Central memory CD8-positive, alpha-beta T cell (primary cell): ENCODE measurements at places on chromosomes 2 and 18.

GRCh38 chr2:17754773-17755425 lies 961 bp downstream of the GEN1 start:
- no peak for DNase-seq

DNA sequence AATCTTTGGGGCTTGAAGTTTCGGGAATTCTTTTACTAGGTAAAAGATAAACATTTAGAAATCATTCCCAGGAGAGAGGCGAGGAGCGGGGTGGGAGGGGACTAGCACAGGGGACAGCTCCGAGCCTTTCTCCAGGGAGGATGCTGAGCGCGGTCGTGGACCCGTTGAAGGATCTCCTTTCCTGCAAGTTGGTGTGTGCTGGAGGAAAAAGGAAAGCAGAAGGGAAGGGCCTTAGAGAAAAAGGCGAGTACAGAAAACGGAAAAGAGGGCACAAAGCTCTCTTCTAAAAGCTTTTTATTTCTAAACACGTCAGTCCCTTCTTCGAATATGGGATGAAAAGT lies 640 bp downstream of the SLC39A6 start:
- DNase-seq = no peak

- DNase-seq = no peak
Observed at GRCh38 chr2:224319750-224320149, 82.2 kb downstream of the FAM124B start.

DNA sequence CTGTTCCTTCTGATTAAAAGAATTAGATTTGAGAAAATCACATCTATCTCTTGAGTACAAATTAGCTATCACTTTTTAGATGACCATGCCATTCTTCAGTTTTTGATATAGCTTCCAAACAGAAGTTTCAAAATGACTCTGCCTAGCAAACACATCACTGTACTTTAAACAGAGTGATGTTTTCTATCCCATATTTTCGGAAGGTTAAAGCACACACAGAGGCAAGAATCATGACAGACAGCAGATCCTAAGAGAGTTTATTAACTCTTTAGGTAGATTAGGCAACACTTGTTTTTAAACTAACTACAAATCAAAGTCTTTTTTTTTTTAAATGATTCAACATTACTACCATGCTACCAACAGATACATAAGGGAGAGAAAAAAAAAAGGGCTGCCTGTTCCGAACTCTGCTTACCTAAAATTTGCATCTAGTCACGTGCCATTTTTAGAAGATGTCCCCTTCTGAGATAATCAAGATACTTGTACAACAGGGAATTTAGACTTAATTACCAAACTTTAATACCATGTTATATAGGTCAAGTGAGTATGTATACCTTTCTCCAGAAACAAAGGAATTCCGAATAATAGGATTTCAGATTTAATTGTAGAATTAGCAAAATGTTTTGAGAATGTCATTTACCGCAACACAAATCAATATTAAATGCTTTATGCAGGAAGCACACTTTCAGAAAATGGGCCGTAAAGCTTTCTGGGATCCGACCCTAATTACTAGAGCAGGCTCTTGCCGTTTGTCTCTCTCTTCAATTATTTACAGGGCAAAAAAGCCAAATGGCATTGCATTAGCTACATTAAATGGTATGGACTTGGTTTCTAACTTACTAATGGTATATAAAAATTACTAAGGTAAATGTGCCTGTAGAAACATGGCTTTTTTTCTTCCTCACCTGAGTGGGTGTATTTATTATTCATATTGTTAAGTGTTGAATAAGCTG lies 2.6 kb downstream of the RBMS1 start:
- DNase-seq = no peak

GRCh38 chr2:212723226-212723625 lies 184.6 kb upstream of the ERBB4 start:
- DNase-seq = no peak

GRCh38 chr2:233121856-233122255 lies 61.7 kb downstream of the INPP5D start:
- DNase-seq = no peak

DNA sequence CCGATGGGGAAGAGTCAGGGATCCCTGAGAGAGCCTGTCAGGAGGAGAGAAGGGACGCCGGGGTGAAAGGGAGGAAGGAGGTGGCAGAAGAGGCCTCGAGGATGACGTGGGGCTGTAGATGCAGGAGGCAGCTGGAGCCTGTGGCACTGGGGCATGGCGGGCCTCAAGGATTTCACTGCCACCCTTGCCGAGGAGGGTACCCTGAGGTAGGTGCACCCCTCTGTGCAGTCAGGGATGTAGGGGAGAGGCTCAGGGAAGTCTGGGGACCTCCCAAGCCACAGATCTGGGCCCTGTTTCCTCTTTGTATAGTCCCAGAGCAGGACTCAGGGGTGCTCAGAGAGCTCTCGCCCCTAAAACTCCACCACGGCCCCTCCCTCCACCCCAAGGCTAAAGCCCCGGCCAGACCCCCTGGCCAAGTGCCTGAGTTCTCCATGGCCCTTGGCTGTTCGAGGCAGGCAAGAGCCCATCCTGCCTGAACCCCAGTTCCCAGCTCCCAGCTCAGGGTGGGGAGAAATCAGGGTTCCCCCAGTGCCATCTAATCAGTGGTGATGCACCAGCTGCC lies 39.0 kb upstream of the HDAC4 start:
- DNase-seq = no peak

GRCh38 chr2:61763605-61764034 lies 90.2 kb downstream of the FAM161A start:
- no peak for DNase-seq

DNA sequence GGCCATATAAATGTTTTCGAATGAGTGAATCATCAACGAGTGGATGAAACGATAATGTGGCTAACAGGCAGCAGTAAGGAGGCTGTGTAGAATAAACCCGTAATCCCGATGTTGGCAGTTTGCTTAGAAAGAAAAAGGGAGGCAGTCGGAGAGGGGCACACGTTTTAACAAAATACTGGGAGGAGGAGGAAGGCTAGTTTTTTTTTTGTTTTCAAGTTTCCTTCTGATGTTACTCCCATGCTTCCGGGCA lies 476 bp upstream of the MSH2 start:
- DNase-seq = no peak

- no peak for DNase-seq
Observed at GRCh38 chr2:182616471-182617393, 99.3 kb upstream of the DNAJC10 start.

DNA sequence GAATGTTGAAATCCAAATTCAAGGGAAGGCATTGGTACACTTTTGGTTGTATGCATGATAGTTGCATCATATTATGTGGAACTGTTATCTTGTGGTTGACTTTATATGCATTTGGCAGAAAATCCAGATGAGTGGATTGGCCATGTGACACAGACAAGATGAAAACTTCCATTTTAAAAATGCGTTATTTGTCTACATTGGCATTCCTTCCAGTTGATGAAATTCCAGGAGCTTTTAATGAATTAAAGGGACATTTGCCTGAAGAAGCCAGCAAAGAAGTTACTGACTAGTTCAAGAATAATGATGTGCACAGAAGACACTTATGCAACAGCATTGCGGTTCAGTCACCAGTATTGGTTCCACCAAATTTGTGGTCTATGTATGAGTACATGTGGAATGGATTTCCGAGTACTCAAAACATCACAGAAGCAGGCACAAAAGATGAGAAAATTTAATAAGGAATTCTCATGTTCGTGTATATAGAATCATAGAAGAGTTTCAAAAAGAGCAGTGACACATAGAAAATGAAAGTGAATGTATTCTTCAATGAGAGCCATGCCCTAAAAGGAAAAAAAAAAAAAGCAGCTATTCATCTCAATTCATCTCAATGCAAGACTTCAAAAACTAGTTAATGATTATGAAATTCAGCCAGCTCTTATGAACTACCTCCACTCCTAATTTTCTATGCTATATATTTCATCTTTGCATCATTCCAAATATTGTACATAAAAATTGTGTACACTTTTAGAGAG lies 232.1 kb downstream of the RBM43 start:
- DNase-seq = no peak

DNA sequence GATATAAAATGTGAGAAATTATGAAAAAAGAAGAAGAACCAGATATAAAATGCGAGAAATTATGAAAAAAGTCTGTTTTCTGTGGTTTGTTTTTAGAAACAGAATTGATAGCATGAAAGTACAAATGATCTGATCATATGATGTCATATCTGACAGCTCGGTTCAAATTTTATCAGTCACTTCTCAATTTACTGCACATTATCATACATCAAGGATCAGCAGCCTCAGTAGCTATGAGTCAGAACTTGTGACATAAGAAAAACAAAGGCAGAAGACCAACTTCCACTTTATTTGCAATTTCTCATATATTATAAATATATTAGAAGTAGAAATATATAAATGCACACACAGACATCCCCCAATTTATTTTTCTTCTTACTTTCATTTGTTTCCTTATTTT lies 634.0 kb downstream of the LRP1B start:
- no peak for DNase-seq

DNA sequence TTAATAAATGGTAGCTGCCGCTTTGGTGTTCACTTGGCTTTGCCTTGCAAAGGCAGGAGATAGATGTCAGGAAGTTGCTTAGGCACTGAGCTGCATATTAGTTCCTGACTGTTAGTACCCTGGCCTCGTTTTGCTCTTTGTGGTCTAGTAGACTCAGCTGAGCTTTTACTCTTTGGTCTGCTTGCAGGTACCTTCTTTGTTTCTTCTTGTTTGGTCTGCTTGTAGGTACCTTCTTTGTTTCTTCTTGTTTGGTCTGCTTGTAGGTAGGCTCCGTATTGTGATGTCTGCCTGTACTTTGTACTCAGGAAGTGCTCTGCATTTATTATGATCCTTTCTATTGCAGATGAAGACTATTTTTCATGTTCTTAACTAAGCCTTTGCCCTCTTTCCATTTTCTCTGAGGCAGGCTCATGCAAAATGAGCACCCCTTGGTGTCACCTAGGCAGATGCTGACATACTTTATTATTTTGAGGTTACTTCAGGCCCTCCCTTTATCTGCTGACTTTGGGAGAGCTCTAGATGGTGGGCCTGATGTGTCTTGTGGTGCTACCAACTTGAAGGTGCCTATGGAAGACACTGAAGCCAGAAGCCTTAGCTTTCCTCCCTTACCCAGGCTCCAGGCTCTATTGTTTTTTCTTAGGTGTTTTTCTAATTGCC lies 6.0 kb downstream of the RPIA start:
- DNase-seq = no peak

DNA sequence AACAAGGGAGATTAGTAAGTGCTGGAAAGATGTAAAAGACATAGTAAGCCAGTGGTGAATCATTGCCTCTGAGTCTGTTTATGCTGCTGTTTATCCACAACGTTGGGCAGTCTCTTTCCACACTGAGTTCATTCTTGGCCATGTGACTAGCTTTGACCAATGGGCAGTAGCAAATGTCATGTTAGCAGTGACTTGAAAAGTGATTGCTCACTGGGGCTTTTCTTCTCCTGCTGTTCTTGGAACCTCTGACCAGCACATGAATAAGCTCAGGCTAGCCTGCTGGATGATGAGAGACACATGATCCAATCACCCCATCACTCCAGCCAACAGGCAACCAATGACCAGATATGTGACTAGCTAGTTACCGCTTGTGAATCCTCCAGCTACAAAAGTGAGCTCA lies 360.4 kb downstream of the SLC4A3 start:
- DNase-seq = no peak

- DNase-seq = no peak
Observed at GRCh38 chr2:36769106-36769505, 72.6 kb downstream of the VIT start.

DNA sequence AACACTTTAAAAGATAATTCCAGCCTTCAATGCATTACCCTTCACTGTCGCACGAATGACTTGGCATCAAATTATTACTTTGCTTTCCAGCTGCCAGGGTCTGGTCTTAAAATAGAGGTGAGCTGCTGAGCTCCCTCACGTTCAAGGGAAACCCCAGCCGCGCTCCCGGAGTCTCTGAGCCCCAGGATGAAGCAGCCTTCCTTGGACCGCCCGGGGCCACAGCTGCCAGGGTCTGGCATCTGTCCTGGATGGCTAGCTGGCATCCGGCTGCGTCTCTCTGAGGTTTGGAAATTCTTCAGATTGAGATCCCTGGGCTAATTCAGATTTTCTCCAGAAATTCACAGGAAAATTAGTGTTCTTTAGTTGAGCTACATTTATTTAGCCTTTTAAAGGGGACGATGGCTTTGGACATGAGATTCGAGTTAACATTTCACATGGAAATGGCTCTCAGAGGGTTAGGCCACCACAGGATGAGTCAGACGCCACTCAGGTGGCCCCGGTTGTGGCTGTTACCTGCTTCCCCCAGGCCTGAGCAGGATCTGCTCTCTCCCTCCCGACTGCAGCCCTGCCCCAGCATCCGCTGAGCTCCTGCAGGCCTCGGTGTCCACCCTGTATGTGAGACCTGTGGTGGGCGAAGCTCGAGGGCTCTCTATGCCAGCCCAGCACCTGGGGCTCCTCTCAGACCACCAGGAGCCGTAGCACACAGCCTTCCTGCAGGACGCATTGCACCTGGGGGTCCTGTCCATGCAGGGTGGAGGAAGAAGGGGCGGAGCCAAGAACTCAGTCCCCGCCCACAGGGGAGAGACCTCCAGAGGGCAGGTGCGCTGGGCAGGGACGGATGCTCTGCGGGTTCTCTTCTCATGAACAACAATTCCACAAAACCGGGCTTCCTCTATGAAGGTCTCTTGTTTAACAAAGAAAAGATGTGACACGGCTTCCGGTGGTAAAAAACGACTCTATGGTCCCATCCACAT lies 255.5 kb downstream of the TWIST2 start:
- no peak for DNase-seq

DNA sequence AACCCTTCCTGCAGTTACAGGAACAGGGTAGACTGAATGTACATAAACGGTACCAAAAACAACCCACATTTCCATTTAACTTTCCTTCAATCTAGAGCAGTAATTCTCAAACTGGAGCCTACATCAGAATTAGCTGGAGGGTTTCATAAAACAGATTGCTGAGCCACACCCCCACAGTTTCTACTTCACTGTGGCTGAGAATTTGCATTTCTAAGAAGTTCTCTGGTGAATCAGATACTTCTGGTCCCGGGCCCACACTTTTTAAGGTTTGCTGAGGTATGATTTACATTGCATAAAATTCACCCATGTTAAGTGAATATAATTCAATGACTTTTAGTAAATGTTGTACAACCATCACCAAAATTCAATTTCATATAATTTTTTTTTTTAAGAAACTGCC lies 113.7 kb downstream of the SRBD1 start:
- DNase-seq = no peak

DNA sequence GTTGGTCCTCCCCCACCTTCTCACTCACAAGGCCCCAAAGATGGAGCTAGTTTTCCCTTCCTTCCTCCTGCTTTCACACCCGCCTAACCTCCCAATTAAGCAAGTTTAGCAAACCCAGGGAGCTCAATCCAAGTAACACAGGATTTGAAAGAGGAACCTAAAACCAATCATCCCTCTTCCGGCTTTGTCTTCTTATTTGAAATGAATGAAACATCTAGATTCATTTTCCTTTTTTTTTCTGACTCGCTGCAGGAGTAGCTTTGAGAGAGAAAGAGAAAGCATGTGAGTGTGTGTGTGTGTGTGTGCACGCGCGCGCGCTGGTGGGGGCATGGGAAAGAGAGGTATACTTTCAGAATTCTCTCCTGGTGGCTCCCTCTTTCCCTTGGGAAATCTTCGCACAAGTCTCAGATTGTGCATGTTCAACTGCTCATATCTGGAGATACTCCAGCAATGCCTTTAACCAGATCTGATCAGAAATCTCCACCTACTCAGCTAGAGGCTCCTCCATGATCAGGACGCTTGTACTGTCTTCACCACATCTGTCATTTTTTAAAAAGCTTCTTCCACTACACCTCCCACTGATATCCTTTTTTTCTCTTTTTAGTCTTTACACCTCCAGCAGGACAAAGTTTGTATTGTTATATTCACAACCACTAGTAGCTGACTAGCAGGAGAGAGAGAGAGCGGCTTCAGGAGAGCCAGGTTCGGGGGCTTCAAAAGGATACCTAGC lies 1.7 kb downstream of the SLC8A1 start:
- DNase-seq = no peak
